Fibroblast of lung (primary cell): ENCODE measurements at places on chromosomes 5 and 9. TPM values are rescaled to one million over a fixed set of nuclear protein-coding genes. Genes with fewer than 3 reads are reported as not detected.

Gene PRRX2
- 4.6 and 11.7 TPM in 2 replicates for total RNA-seq

Gene ADAMTS16
- total RNA-seq: under 0.01 and 0.17 TPM in 2 replicates

Gene CBY3
- total RNA-seq: not detected in 2 replicates

Gene INSL4
- total RNA-seq: not detected in 2 replicates

Gene ADAM19
- 13.0 and 17.7 TPM in 2 replicates for total RNA-seq

Gene TMC1
- 0.33 TPM in 1 of 2 replicates, not detected in the other for total RNA-seq

Gene SLC45A2
- under 0.01 TPM in 2 replicates for total RNA-seq

Gene MARVELD2
- total RNA-seq: 1.3 and 2.5 TPM in 2 replicates

Gene LCN1
- not detected in 2 replicates for total RNA-seq

Gene CFAP90
- 0.26 TPM in 1 of 2 replicates, not detected in the other for total RNA-seq

Gene DOLK
- total RNA-seq: 24.9 and 29.9 TPM in 2 replicates

Gene C5orf58
- total RNA-seq: not detected in 2 replicates

Gene PCAT7
- total RNA-seq: under 0.01 TPM in 2 replicates

Gene TPPP
- 0.17 and 0.26 TPM in 2 replicates for total RNA-seq

Gene DROSHA
- 42.1 and 48.4 TPM in 2 replicates for total RNA-seq

Gene BAAT
- not detected in 2 replicates for total RNA-seq

Gene EDIL3
- total RNA-seq: 9.2 and 12.1 TPM in 2 replicates

Gene DDX4
- not detected in 2 replicates for total RNA-seq

Gene PIP5K1B
- total RNA-seq: under 0.01 TPM in 2 replicates

Gene PCA3
- not detected in 2 replicates for total RNA-seq

Gene BASP1
- total RNA-seq: 125 and 186 TPM in 2 replicates

Gene LEAP2
- 0.26 and 0.33 TPM in 2 replicates for total RNA-seq

Gene FOXD4L3
- under 0.01 TPM in 1 of 2 replicates, not detected in the other for total RNA-seq

Gene SPAAR
- under 0.01 and 0.17 TPM in 2 replicates for total RNA-seq

Gene LMX1B
- total RNA-seq: not detected in 2 replicates

Gene UNC13B
- total RNA-seq: 20.8 and 38.3 TPM in 2 replicates

Gene PHF24
- total RNA-seq: under 0.01 and 0.17 TPM in 2 replicates

Gene ABCA2
- 13.9 and 21.8 TPM in 2 replicates for total RNA-seq

Gene PTGDS
- 89.9 and 90.3 TPM in 2 replicates for total RNA-seq

Gene IFT74
- 14.6 and 18.0 TPM in 2 replicates for total RNA-seq

Gene SLC6A19
- total RNA-seq: not detected in 2 replicates

Gene RASGRF2
- total RNA-seq: 12.1 and 19.5 TPM in 2 replicates

Gene SLCO6A1
- not detected in 2 replicates for total RNA-seq

Gene CCL21
- not detected in 2 replicates for total RNA-seq

Gene FAM81B
- total RNA-seq: not detected in 2 replicates

Gene ISL1
- total RNA-seq: not detected in 2 replicates

Gene KCNMB1
- not detected in 2 replicates for total RNA-seq
